ENCODE measurements at places on chromosomes 1 and 21.

GRCh38 chr21:44708213-44708865, 3.0 kb downstream of the TSPEAR start:
- no peak for DNase-seq

- DNase-seq, result no peak
Measured at GRCh38 chr1:231972111-231972445, 345.5 kb downstream of the DISC1 start.

- peak; percentile 78 for DNase-seq
Measured at GRCh38 chr21:42417533-42417932, 13.8 kb downstream of the UBASH3A start.

- no peak for DNase-seq
Measured at GRCh38 chr1:73066866-73067265, 784.5 kb upstream of the NEGR1 start.

DNA sequence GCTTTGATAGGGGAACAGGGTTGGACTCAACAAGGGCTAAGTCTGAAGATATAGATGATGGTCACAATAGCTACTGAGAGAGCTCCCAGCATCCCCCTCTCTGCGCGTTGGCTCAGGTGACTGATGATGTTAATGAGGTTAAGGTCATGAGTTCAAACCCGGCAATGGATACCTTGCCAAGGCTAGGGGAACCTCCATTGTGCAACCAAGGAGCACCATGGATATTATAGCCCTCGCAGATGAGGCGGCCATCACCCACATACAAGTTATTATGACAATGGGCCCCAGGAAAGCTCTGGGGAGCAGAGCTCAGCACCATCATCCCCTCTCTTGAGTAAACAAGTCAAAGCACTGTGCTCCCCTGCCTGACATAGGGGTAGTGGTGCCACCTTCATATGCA, 8.2 kb downstream of the KCNA2 start:
- DNase-seq, result no peak
